Stimulated activated CD8-positive, alpha-beta memory T cell treated with anti-CD3 and anti-CD28 coated beads, Interleukin-12 subunit alpha, Interleukin-12 subunit beta, amount 100 ng/mL, for 1 hour (primary cell): ENCODE measurements at places on chromosomes 13 and 19.

DNA sequence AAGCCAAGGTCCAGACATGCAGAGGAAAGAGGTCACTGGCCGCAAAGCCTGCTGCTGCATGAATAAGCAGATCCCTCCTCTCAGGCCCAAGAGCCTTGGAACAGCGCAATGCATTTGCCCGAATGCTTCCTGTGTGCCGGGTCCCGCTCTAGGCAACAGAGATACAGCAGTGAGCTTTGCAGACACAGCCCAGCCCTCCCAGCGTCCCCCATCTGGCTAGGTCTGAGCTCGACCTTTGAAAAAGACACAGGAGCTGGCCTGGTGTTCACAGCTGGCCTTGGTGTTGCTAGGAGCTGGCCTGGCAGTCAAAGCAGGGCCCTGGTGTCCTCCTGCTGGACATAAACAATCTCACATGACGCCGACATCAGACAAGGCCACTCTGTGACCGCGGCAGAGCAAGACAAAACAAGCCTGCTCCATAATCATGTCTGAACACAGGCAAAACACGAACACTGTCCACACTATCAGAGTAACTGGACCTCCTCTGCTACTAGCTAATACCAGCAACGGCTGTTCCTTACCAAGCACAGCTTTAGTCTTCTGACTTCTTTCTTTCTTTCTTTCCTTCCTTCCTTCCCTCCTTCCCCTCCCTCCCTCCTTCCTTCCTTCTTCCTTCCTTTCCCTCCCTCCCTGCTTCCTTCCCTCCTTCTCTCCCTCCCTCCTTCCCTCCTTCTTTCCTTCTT is 5.7 kb upstream of the PEX11G start:
- no peak for DNase-seq

DNA sequence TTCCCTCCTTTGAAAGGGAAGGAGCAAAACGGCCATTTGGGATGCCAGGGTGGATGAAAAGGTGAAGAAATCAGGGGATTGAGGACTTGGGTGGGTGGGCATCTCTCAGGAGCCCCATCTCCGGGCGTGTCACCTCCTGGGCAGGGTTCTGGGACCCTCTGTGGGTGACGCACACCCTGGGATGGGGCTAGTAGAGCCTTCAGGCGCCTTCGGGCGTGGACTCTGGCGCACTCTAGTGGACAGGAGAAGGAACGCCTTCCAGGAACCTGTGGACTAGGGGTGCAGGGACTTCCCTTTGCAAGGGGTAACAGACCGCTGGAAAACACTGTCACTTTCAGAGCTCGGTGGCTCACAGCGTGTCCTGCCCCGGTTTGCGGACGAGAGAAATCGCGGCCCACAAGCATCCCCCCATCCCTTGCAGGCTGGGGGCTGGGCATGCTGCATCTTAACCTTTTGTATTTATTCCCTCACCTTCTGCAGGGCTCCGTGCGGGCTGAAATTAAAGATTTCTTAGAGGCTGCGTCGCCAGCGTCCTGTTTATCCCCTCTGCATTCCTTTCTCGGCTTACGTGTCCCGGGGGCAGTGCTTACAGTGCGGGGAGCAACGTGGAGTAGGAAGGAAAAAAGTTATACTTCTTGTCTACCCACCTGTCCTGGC is 15.2 kb upstream of the S1PR4 start:
- peak; percentile 64 for DNase-seq

GRCh38 chr19:50361290-50362029 is 4.0 kb downstream of the NAPSA start:
- DNase-seq, result no peak

- no peak for DNase-seq
These were observed 26.2 kb upstream of the WDFY2 start for GRCh38 chr13:51557875-51558612.

- DNase-seq, result no peak
These were observed 6.3 kb downstream of the BCAT2 start for GRCh38 chr19:48804496-48804895.
